ENCODE measurements at places on chromosomes 4 and X.

DNA sequence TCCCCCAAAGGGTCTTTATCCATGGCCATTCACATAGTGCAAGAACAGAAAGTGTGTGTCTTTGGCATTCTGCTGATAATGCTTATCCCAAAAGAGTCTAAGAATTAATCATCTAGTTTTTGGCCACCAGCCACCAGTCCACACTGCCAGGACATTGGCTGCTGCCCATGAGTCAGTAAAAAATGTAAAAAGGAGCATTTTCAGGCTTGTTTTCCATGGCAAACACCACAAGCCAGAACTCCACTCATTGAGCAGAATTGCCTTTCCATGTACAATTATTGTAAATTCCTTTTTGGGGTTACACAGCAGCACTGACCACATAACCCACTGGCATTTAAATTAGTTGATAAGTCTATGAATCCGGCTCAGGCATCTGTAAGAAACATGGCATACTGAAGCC lies 89.2 kb upstream of the PRDX4 start:
- DNase-seq = no peak

- DNase-seq = no peak
These were observed 230.0 kb downstream of the MAGEE1 start for GRCh38 chrX:76657499-76657898.

DNA sequence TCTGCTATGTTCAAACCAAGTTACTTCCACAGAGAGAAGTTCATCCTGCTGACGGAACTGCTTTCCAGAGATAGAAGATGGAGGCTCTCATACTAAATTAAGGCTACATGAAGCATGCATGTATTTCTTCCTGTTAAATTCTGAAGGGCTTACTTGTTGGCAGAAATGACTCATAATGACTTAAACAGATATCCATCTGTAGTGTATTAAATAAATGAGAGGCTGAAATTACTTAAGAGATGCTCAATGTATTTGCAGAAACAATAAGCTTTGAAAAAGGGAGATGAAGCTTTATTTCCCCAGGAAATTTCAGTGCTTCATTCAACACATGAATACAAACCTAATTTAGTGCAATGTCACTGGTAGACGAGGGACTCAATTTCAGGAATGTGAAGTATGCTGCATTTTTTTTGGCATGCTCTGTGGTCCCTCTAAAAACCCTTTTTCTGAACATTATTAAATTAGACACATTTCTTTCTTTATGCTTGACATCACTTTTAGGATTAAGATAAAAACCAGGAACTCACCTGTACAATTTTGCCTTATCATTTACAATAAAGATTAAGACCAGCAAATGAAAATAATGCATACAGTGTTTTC lies 759.1 kb upstream of the POU3F4 start:
- DNase-seq = no peak

- no peak for DNase-seq
These were observed 138.6 kb upstream of the SMARCAD1 start for GRCh38 chr4:94068753-94069719.

DNA sequence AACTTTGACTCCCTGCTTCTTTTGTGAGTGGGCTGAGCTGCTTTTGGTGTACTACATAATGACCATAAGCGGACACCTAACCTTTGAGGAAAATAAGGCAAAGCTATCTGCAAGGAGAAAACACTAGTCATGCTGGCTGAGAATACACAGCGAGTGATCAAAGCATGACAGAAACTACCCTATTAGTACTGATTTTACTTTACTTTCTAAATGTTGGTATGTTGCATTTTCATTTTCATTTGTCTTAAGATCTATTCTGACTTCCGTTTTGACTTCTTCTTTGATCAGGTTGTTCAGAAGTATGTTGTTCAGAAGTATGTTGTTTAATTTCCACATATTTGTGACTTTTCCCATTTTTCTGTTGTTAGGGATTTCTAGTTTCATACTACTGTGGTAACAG lies 361.1 kb downstream of the TRAM1L1 start:
- no peak for DNase-seq

DNA sequence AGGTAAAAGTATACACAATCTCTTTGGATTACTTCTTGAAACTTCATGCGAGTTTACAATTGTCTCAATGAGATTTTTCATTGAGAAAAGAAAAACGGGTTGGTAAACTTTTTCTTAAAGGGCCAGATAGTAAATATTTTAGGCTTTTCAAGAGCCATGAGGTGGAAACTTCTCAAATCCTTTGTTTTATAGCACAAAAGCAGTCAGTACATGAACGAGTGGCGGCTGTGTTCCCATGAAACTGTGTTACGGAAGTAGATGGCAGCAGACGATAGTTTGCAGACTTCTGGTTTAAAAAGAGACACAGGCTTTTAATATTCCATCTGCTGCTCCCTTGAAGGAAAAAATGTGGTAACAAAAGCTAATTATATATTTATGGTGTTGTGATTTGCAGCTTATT lies 332.0 kb downstream of the TENM3 start:
- no peak for DNase-seq

GRCh38 chrX:35680940-35681346 lies 117.2 kb upstream of the MAGEB16 start:
- no peak for DNase-seq
